ENCODE measurements at places on chromosomes 6 and 20. TPM values are rescaled to one million over a fixed set of nuclear protein-coding genes. Genes with fewer than 3 reads are reported as not detected.

GRCh38 chr20:53903652-53903987 lies 166.8 kb downstream of the BCAS1 start:
- DNase-seq: no peak

DNA sequence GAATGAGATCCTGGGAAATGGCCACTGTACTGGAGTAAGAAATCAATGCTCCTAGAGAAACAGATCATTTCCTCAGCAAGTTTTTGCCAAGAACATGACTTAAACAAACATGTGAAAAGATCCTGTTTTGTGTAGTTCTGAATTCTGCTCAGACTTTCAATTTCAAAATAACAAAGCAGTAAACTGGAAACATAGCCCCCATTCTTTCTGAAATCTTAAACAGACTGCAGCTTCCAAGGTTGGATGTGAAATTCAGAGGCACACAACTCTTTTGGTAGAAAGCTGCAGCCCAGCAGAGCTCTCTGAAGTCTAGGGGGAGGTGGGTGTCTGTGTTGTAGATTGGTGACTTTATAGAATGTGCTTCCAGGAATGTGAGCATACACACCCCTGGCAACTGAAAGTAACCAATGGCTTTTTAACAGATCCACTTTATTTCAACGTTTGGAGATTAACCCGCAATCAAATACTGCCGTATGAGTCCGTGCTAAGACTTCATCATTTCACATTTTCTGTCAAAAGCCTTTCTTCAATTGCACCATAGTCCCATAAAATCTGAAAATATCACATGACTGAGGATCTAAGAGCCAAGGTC lies 86.4 kb downstream of the ATXN1 start:
- DNase-seq: no peak

- DNase-seq: no peak
Observed at GRCh38 chr6:55101157-55101556, 73.2 kb upstream of the HCRTR2 start.

GRCh38 chr20:2280082-2280481 lies 15.7 kb upstream of the TGM3 start:
- no peak for DNase-seq

GRCh38 chr6:109660526-109661320 lies 30.3 kb downstream of the AK9 start:
- DNase-seq: no peak

GRCh38 chr20:48490961-48491831 lies 336.6 kb downstream of the PREX1 start:
- DNase-seq: no peak

GRCh38 chr20:45972500-45973183 lies 639 bp upstream of the ZNF335 start:
- no peak for DNase-seq

GRCh38 chr20:20317621-20318364 lies 50.1 kb upstream of the INSM1 start:
- no peak for DNase-seq

DNA sequence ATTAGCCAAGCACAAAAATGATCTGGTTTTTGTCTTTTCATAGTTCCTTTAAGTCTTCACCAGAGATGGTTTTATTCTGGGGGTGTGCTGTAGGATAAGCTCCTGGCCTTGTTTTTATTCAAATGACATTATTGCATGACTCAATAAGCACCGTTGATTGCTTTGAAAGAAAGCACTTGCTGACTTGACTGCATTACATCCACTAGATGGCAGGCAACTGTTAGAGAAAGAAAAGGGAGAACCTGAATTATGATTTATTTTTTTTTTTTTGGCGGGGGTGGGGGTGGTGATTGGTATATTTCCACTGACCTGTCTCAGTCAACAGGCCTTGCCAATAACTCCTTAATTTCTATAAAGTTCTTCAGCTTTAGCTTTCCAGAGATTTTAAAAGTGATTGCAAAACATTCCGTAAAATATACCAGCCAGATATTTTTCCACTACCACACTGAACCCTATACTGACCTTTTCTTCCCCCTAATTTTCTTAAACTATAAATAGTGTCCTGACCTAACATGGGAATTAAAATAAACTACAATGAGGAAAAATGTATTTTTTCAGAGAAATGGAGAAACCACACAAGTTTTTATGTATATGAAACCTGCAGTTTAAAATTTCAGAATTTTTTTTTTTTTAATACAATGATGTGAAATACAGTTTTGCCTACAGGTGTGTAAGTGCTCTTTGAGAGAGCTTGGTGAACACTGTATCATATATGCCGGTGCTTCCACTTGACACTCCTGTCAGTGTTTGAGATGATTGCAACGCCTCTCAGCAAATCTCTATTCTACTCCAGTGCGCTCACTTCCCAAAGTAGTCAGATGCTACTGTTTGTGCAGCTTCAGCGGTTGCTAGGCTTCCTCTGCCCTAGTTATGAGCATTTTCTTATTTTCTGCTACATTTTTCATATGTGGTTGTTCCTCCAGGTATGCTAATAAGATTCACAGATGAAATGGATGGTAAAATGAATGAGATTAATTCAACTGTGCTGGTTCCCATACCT lies 274.3 kb downstream of the CD109 start:
- no peak for DNase-seq

- peak; percentile 69 for DNase-seq
Observed at GRCh38 chr6:88599571-88599970, 363.8 kb downstream of the RNGTT start.

DNA sequence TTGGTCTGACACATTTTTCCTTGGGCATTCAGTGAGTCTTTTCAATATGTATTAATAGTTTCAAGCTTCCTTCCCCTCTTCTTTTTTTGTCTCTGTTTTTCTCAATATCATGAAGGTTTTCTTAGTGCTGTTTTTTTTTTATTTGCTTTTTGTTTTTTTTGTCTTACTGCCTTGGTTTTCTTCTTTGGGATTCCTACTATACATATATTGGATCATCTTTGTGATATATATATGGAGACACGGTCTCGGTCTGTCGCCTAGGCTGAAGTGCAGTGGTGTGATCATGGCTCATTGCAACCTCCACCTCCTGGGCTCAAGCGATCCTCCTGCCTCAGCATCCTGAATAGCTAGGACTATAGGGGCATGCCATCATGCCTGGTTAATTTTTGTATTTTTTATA lies 43.8 kb downstream of the NCOA3 start:
- no peak for DNase-seq

GRCh38 chr6:132598473-132598872 lies 8.9 kb upstream of the TAAR5 start:
- DNase-seq: peak; percentile 61

GRCh38 chr6:25477006-25477590 lies 174.9 kb upstream of the SCGN start:
- no peak for DNase-seq

GRCh38 chr20:18739751-18740166 lies 73.8 kb upstream of the SCP2D1 start:
- DNase-seq: no peak

DNA sequence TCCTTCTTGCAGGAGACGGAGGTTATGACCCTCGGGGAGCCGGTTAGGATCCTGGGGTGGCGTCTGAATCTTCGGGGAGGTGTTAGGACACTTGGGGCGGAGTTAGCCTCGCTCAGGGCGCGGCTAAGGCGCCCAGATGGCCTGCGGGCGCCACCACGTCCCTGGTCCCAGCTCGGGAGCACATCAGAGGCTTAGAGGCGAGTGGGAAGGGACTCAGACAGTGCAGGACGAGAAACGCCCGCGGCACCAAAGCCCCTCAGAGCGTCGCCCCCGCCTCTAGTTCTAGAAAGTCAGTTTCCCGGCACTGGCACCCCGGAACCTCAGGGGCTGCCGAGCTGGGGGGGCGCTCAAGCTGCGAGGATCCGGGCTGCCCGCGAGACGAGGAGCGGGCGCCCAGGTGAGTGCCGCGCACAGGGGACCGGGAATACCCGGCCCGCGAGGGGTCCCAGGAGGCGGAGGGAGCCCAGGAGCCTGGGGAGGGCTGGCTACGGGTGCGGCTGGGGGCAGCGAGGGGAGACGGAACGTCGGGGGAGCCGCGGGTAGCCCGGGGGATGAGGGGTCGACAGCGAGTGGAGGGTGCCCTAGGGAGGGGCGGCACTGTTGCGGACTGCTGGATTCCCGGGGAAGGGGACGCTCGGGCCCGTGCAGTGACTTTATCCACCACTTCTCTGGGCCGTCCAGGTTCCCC lies at the start of gene HCK:
TSS of gene HCK (plus strand) at position 153 of the 688 bp plus-strand sequence.
- DNase-seq: no peak

DNA sequence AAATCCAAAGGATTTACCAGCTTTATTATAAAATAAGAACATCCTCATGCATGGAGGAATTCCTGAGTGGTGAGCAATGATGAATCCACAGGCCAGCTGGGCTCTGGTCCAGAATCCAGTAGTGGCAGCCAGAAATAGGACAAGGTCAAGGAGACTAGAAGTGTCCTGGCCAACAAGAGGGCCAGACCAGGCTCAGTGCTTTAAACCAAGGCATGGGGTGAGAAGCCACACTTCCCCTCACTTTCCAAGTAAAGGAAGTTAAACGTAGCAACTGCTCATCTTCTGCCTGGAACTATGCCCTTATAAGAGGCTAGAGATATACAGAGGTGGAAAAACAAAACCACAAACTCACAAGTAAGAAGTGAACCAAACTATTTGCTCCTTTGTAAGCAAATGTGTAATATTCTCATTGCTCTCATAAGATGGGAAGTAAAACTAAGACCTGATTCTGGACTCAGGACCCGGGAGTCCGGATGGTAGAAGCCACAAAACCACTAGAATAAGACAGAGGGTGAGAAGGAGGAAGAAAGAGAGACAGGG lies 253.2 kb downstream of the UST start:
- no peak for DNase-seq

GRCh38 chr6:24683297-24684296 lies 16.7 kb downstream of the ACOT13 start:
- DNase-seq: peak; percentile 40

GRCh38 chr6:39669973-39670342 lies 55.2 kb downstream of the KIF6 start:
- no peak for DNase-seq

GRCh38 chr6:90351696-90352095 lies 55.1 kb upstream of the BACH2 start:
- DNase-seq: no peak

- no peak for DNase-seq
Observed at GRCh38 chr20:47502271-47503239, 868 bp downstream of the NCOA3 start.

DNA sequence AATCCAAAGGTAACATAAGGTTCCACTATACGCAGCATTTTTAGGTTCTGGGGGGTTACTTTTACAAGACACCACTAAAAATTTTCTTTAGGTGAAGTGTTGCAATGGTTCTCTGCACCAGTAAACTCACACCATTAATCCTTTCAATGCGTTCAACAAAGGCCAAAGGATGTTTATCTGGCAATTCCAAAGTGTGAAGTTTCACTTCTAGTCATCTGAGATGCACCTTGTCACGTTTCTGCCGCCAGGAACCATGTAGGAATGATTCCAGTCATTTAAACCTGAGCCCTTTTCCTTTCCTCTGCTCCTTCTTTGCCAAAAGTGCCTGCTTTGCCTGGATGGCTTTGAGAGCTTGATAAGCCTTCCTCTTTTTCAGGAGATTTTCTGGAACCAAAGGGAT lies 54.8 kb downstream of the CD164 start:
- DNase-seq: no peak

- DNase-seq: peak; percentile 79
Observed at GRCh38 chr6:101117393-101118135, 236.4 kb upstream of the ASCC3 start.

- DNase-seq: peak; percentile 77
Observed at GRCh38 chr6:31087494-31088089, 24.8 kb downstream of the C6orf15 start.

- DNase-seq: no peak
Observed at GRCh38 chr6:131642565-131642964, 5.5 kb downstream of the ENPP3 start.

DNA sequence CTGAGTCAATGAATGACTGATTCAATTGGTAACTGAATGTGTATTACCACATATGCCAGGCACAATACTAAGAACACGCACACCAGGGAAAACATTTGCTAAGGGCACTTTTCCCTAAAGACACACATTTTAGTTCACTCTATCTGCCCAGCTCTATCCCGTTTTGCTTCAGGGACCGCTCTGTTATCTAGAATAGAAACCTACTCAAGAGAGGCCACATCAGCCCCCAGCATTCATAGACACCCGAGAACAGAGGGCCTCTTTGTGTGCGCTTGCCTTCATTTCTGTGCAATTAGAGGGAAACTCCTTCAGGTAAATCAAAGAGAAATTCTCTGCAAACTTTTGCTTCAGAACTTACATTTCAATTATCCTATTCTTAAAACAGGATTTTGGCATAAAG lies 50.3 kb downstream of the DZANK1 start:
- DNase-seq: no peak

- DNase-seq: no peak
Observed at GRCh38 chr20:13554706-13555105, 84.0 kb downstream of the TASP1 start.

DNA sequence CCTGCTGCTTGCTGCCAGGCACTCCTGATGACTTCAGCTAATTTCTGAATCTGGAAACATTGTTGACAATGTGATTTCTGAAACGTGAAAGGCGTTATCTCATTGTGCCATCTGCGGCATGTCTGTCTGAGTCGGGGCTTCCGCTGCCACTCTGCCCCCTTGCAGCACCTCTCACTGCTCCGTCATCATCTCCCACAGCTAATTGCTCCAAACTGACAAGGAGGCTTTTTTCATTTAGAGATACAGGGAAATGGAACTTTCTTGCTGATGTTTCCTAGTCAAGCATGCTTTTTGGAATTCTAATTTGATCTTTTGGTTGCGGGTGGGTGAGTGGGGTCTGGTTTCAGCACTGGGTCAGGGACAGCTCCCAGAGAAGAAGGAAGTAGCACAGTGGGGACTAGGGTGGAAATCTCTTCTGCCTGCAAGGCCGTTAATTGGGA lies 233.5 kb downstream of the DHX35 start:
- DNase-seq: no peak

- DNase-seq: no peak
Observed at GRCh38 chr6:152225241-152225934, 411.8 kb downstream of the SYNE1 start.

SLC17A2 gene
- total RNA-seq: not detected

RHAG gene
- total RNA-seq: not detected

DLK2 gene
- total RNA-seq: 0.96 TPM

THEMIS gene
- total RNA-seq: not detected

GPR63 gene
- total RNA-seq: 5.9 TPM

LST1 gene
- not detected for total RNA-seq

OR12D2 gene
- total RNA-seq: not detected

CSE1L gene
- 246 TPM for total RNA-seq

TRIM10 gene
- total RNA-seq: 0.09 TPM

NMBR gene
- total RNA-seq: not detected

RBPJL gene
- not detected for total RNA-seq

ACSS1 gene
- 0.61 TPM for total RNA-seq

HLA-DQB1 gene
- total RNA-seq: 39.2 TPM

ZNF76 gene
- total RNA-seq: 22.8 TPM
